Activated T-helper 1 cell treated with anti-CD3 and anti-CD28 coated beads, Interleukin-12 subunit alpha, Interleukin-12 subunit beta, Interleukin-2, Interleukin-4 antibody, amounts not matched to agents 30 ng/mL and 10 ng/mL and 1 ng/mL, durations not matched to agents 14 hours and 24 hours and 36 hours (primary cell): ENCODE measurements at places on chromosomes 12 and 14. TPM values are rescaled to one million over a fixed set of nuclear protein-coding genes. Genes with fewer than 3 reads are reported as not detected.

GRCh38 chr14:95287176-95287754, 32.4 kb downstream of the CLMN start:
- no peak for DNase-seq
- no peak overlapping the region for H3K4me3 ChIP-seq
- H3K27me3 ChIP-seq: peaks cover 3% of the 10 kb centered on the region
- H3K36me3 ChIP-seq: no peaks in the 10 kb centered on the region

GRCh38 chr14:101719708-101720107, 41.8 kb upstream of the PPP2R5C start:
- no peak overlapping the region for H3K4me3 ChIP-seq
- H3K27me3 ChIP-seq: no peaks in the 10 kb centered on the region
- no peak overlapping the region for H3K27ac ChIP-seq
- peaks cover 40% of the 10 kb centered on the region for H3K4me1 ChIP-seq

DNA sequence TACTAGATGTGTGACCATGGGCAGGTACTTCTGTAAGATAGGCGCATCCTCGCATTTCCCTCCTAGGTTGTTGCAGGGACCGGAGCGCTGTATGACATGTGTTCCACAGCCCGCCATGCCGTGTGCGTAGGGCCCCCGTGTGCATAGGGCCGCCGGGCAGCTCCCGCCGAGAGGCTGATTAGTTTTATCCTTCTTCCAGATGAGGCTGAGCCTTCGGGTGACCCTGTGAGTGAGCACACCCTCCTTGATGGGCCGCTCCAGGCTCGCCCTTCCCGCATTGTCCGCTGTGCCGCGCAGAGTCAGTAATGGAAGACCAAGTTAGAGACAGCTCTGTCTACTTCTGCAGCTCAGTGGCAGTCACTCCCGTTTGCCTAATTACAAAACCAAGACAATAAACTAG, 72.9 kb upstream of the DYNC1H1 start:
- H3K36me3 ChIP-seq: peaks cover 41% of the 10 kb centered on the region
- H3K4me1 ChIP-seq: no peaks in the 10 kb centered on the region
- no peak overlapping the region for H3K4me3 ChIP-seq
- DNase-seq: no peak

DNA sequence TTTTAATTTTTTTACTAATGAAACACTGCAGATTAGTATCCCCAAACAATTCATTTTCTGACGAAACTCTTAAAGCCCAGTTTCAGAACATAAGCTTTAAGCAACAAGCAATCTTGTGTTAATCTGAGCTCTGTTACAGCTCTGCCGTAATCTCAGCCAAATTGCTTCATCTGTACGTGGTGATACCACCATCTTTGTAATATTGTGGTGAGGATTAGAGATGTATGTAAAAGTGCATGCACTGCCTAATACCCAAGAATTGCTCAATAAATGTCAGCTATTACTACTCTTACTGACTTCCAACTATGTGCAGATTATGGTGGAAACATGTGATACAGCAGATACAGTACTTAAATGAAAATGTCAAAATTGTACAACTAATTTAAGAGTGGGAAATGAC, 1.8 kb downstream of the AKAP5 start:
- H3K4me3 ChIP-seq: no peak overlapping the region
- no peak overlapping the region for H3K27ac ChIP-seq
- DNase-seq: no peak
- H3K27me3 ChIP-seq: peaks cover 6% of the 10 kb centered on the region
- peaks cover 5% of the 10 kb centered on the region for H3K36me3 ChIP-seq

- no peak overlapping the region for H3K4me3 ChIP-seq
- DNase-seq: no peak
- H3K27ac ChIP-seq: no peak overlapping the region
- no peaks in the 10 kb centered on the region for H3K27me3 ChIP-seq
- no peaks in the 10 kb centered on the region for H3K4me1 ChIP-seq
These were observed 203.5 kb upstream of the NOS1 start for GRCh38 chr12:117564881-117565280.

DNA sequence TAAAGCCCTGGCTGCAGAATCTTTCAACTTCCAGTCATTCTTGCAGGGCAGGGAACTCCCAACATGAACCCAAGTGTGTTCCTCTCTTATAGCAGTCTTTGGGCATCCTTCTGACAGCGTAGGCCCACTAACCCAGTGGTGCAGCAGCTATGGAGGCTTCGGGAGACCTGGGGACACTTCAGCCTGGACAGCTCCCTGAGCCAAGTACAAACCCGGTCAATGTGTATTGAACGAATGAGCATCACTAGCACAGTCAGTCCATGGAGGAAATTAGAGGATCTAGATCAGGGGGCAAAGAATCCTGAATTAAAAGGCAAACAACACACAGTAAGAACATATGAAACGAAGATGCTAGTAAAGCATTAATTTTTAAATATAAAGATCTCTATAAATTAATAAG, 41.8 kb downstream of the KIAA0586 start:
- H3K4me1 ChIP-seq: no peaks in the 10 kb centered on the region
- DNase-seq: no peak
- H3K27me3 ChIP-seq: no peaks in the 10 kb centered on the region
- no peak overlapping the region for H3K27ac ChIP-seq
- peaks cover 14% of the 10 kb centered on the region for H3K36me3 ChIP-seq

- DNase-seq: no peak
- H3K27me3 ChIP-seq: no peaks in the 10 kb centered on the region
- no peaks in the 10 kb centered on the region for H3K36me3 ChIP-seq
- H3K4me1 ChIP-seq: no peaks in the 10 kb centered on the region
- no peak overlapping the region for H3K27ac ChIP-seq
These were observed 163.4 kb downstream of the GARIN6 start for GRCh38 chr12:99810718-99811593.

DNA sequence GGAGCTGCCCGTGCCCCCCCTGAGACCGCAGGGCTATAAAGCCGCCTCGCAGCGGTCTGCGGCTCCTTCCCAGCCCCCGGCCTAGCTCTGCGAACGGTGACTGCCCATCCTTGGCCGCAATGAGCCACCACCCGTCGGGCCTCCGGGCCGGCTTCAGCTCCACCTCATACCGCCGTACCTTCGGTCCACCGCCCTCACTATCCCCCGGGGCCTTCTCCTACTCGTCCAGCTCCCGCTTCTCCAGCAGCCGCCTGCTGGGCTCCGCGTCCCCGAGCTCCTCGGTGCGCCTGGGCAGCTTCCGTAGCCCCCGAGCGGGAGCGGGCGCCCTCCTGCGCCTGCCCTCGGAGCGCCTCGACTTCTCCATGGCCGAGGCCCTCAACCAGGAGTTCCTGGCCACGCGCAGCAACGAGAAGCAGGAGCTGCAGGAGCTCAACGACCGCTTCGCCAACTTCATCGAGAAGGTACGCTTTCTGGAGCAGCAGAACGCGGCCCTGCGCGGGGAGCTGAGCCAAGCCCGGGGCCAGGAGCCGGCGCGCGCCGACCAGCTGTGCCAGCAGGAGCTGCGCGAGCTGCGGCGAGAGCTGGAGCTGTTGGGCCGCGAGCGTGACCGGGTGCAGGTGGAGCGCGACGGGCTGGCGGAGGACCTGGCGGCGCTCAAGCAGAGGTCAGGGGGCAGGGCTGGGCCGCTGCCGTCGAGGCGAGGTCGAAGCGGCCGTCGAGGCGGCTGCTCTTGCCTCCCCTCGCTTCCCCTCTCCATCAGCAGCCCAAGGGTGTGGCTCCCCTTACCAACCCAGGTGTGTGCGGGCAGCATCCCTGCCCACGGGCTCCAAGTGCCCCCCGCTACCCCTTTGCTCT, at the start of gene PRPH:
TSS of gene PRPH (plus strand) at position 66 of the 855 bp plus-strand sequence. CDS start at position 120, 54 bp downstream.
- DNase-seq: no peak
- H3K4me1 ChIP-seq: peaks cover 5% of the 10 kb centered on the region
- H3K27ac ChIP-seq: no peak within 1 kb of the TSS
- H3K4me3 ChIP-seq: no peak within 1 kb of the TSS
- H3K36me3 ChIP-seq: no peaks in the 10 kb centered on the region

Gene GAS2L3
- 0.86 and 1.0 TPM in 2 replicates for total RNA-seq

DNA sequence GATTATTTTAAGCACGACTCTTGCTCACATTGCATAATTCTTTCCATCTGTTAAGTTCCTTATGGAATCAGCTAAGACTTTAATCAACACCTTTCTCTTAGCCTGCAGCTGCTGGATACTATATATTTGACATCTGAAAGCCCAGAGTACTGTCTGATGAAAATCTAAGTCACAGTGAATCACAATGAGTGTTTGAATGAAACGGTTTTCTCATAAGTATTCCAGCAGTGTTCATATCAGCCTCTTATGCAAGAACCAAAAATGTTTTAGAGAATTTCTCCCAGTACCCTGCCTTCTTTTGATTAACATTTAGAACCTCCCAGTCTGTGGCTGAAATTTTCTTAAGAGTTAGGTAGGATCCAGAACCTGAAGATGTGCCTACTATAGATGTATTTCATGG, 55.6 kb downstream of the FRMD6 start:
- H3K4me1 ChIP-seq: no peaks in the 10 kb centered on the region
- H3K27ac ChIP-seq: no peak overlapping the region
- H3K27me3 ChIP-seq: no peaks in the 10 kb centered on the region
- H3K4me3 ChIP-seq: no peak overlapping the region
- DNase-seq: no peak
- no peaks in the 10 kb centered on the region for H3K36me3 ChIP-seq

- peaks cover 20% of the 10 kb centered on the region for H3K4me1 ChIP-seq
- no peaks in the 10 kb centered on the region for H3K36me3 ChIP-seq
- H3K27ac ChIP-seq: no peak overlapping the region
- peak overlapping the region; percentile 83 for H3K4me3 ChIP-seq
- H3K27me3 ChIP-seq: peaks cover 62% of the 10 kb centered on the region
These were observed 963 bp downstream of the ATL1 start for GRCh38 chr14:50560931-50561285.

DNA sequence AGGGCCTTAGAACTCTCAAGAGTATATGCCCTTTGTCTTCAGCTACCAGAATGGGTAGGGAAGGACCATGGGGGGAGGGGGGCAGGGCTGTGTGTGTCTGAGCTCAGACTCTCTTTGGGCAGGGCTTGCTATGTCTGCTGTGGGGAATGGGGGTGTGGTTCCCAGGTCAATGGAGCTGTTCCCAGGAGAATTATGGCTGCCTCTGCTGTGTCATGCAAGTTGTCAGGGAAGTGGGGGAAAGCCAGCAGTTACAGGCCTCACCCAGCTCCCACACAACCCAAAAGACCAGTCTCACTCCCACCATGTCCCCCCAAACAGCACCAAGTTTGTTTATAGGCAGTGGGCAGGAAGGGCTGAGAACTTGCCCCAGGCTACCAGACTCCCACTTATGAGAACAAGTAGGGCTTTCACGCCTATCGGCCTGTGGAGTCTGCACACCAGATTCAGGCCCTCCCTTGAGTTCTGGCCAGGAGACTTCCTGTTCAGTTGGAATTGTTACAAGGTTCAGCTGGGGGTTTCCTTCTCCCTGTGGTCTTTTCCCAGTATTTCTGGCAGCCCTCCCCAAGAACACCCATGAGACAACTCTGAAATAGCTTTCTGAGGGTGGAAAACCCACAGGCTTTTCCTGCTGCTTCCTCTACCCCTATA, 6.1 kb upstream of the SERPINA11 start:
- no peak for DNase-seq
- no peak overlapping the region for H3K27ac ChIP-seq
- H3K4me1 ChIP-seq: no peaks in the 10 kb centered on the region

DNA sequence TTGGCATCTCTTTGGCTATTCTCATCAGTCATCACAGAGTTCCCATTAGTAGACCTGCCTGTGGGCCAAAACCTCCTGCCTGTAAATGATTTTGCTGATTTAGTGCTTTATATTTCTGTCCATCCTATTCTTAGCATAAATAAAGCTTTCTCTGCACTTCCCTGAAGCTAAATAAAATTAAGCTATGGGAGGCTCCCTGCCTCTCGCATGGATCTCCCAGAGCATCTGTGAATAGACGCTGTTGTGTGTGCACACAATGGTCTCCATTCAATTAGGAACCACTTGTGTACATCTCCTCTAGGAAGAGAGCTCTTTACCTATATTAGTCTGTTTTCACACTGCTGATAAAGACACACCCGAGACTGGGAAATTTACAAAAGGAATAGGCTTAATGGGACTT, 80.4 kb downstream of the PPFIBP1 start:
- no peak overlapping the region for H3K27ac ChIP-seq
- peaks cover 14% of the 10 kb centered on the region for H3K36me3 ChIP-seq
- H3K4me3 ChIP-seq: no peak overlapping the region
- H3K27me3 ChIP-seq: no peaks in the 10 kb centered on the region

DNA sequence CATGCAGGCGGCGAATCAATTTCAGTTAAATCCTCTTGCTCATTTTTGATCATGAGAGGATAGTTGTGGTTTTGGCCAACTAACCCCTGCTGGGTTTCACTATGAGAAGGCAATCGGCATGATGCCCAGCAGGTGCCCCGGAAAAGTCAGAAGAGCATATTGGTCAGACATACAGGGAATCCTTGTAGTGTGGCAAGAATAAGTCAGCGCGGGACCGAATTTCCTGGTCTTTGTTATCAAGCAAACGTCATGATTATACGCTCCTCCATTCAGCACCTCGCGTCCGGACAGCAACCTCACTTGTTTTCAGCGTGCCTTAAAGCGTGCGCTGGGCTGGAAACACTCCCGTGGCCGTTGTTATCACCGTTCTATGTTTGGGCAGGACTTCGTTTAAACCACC, 1.8 kb downstream of the TBC1D30 start:
- H3K36me3 ChIP-seq: no peaks in the 10 kb centered on the region
- H3K4me3 ChIP-seq: peak overlapping the region; percentile 55
- H3K4me1 ChIP-seq: peaks cover 8% of the 10 kb centered on the region
- peak; percentile 9 for DNase-seq
- H3K27ac ChIP-seq: no peak overlapping the region
